ENCODE measurements at places on chromosomes 11 and 22. TPM values are rescaled to one million over a fixed set of nuclear protein-coding genes. Genes with fewer than 3 reads are reported as not detected.

DNA sequence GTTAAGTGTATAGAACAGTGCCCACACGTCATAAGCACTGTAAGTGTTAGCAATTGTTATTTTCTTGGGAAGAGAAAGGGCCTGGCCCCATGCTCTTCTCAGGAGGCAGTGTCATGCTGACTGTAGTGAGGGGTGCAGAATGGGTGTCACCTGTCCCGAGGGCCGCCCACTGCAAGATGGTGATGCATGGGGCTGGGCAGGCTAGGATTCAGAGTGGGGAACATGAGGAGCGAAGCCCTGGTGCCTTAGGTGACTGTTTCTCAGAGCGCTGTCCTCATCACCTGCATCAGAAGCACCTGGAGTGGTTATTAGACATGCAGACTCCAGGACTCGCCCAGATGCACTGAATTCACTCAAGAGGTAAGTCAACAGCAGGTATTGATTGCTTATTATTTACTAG, 101.0 kb upstream of the PARVA start:
- no peak for DNase-seq

GRCh38 chr11:108221371-108221770, 1.1 kb downstream of the NPAT start:
- peak; percentile 14 for DNase-seq

DNA sequence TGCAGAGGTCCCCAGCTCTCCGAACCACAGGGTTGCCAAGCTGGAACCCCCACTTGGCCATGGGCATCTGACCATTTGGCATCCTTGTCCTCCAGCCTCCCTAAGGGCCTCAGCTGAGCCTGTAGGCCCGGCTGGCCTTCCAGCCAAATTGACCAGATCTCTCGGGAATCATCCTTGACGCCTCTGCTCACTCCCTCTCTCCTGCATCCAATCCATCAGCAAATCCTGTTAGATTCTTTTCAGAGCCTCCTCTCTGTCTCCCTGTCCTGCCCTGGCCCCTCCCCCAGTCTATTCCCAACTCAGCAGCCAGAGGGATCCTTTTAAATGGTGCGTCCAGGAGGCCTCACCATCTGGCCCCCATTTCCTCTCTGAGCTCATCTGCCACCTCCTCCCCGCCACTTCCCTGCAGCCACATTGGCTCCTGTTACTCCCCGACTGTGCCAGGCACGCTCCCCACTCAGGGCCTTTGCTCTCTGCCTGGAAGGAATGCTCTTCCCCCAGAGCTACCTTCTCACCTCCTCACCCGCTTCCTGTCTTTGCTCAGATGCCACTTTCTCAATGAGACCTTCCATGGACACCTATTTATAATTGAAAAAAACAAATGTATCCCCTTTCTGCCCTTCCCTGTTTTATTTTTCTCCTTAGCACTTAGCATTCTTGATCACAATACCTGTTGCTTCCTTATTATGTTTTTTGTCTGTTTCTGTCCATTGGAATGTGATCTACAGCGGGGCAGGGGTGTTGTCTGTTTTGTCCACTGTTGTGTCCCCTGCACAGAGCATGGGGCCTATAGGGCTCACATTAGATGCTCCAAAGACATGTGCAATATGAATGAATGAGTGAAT, 78.1 kb downstream of the NFAM1 start:
- DNase-seq = no peak

GRCh38 chr11:131808470-131808869, 438.1 kb downstream of the NTM start:
- peak; percentile 46 for DNase-seq

DNA sequence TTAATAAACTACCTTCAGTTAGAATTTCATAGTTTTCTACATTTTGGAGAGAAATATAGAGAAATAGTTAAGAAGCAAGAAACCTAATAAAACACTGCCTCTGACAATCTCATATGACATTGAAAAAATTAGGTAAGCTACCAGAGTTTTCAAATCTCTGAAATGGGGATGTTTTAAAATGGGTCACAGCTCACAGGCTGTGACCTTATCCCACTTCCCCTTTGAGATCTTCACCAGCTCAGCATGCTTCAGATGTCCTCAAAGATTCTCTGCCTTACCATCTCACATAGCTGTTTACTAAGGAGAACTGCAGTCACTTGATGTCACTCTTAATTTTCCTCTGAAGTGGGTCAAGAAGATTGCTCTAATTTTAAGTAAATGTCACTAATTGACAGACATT, 717.8 kb downstream of the JRKL start:
- DNase-seq = no peak

DNA sequence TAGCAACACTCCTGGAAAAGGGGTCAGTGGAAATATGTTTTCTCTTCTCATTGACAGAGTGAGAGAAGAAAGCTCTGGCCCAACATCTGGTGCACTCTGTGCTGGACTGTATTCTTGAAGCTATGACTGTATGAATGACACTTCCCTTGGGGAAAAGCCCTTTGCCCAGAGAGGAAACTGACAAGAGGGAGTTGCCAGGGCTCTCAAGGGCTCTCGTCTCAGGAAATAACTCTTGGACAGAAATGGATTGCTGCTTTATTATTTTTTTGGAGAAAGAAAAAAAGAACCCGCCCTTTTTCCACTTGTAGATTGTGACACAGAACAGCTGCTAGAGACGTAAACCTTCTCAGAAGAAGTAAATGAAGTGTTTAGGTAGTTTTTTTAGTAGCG, 11.4 kb downstream of the ETS1 start:
- no peak for DNase-seq

DNA sequence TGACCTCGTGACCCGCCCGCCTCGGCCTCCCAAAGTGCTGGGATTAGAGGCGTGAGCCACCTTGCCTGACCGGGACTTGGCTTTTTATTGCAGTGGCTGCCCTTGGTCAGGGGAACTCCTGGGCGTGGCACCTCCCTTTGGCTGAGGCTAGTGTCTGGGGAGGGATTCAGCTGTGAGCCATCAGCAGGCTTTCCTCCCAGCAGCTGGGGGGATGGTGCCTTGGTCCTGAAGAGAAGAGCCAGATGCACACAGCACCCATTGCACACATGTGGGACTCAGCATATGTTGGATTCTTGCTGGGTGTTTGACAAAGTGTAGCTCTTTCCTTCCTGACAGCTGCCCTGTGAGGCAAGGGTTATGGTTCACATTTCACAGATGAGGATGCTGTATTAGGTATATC, 8.4 kb downstream of the CYTH4 start:
- DNase-seq = peak; percentile 48

DNA sequence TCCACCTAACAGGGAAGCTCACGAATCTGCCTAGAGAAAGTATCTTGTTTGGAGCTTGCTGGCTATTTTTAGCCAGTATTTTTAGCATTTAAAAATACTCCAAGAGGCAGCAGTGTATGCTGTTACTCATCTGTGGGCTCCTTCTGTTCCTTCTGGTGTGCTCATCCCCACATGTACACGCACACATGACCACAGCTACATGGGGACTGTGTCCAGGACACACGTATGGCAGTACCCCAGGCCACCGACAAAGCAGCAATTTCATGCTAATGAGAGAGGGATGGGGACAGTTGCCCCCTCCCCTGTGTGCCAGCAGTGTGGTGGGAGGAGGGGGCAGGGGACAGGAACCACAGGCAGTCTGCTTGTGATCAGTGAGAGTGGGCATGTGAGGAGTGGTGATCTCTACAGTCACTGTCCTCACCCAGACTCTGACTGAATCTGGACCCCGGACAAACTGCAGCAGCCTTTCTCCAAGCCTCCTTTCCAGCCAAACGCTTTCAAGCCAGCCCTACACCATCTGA, 16.4 kb downstream of the USP2 start:
- no peak for DNase-seq

Gene OR10A3
- 0.17 TPM for total RNA-seq

Gene SHANK2
- 25.8 TPM for total RNA-seq

Gene CENATAC
- total RNA-seq = 52.0 TPM

Gene DEUP1
- not detected for total RNA-seq

Gene MAPK8IP1
- total RNA-seq = 11.0 TPM
